ENCODE measurements at places on chromosomes 11 and 22.

DNA sequence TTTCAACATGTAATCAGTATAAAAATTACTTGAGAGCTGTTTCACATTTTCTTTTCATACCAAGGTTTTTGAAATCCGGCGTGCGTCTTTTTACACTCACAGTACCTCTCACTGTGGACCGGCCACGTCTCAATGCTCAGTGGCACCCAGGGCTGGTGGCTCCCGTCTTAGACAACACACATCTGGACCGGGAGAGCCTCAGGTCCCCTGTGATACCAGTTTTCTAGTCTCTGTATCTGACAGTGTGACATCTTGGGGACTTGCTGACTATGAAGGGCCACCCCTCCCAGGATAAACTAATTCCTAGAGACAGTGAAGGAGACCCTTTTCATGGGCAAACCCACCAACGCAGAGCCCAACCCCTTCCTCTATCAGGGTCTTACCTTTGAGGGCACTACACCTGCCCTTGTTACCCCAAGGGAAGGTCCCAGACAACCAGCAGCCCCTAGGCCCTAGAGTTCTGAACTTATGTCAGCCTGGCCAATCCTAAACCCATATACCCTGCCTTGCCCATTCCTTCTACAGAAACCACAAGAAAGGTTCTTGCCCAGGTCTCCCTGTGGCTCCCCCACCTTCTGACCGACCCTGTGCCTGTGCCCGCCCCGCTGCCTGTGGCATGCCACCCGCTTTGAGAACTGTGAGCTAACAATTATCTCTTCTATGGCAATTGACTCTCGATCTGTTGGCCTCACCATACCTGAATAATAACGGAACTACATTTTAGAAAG lies 6.1 kb upstream of the ASCL2 start:
- DNase-seq: no peak

DNA sequence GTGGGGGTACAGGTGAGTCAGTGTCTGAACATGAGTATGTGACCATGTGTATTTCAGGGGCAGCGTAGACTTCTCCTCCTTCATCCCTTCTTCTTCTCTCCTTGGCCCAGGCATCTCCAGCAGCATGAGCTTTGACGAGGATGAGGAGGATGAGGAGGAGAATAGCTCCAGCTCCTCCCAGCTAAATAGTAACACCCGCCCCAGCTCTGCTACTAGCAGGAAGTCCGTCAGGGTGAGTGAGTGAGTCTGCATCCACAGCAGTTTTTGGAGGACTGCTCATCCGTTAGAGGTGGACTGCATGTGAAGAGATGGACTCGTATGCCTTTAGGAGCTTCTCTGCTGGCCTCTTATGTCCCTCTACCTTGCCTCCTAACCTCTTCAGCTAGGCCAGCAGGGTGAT lies 15.6 kb downstream of the TUB start:
- no peak for DNase-seq

GRCh38 chr11:2201542-2201941 lies 29.9 kb upstream of the TH start:
- DNase-seq: no peak

GRCh38 chr11:116932181-116932580 lies 94.8 kb upstream of the APOA1 start:
- no peak for DNase-seq

- DNase-seq: no peak
These were observed 29.4 kb downstream of the AMBRA1 start for GRCh38 chr11:46564459-46564858.

- no peak for DNase-seq
These were observed 17.8 kb downstream of the PI4KA start for GRCh38 chr22:20840646-20841371.

- no peak for DNase-seq
These were observed 2.7 kb upstream of the LDHAL6A start for GRCh38 chr11:18452927-18453326.

GRCh38 chr22:28930357-28931007 lies 47.1 kb downstream of the ZNRF3 start:
- no peak for DNase-seq

DNA sequence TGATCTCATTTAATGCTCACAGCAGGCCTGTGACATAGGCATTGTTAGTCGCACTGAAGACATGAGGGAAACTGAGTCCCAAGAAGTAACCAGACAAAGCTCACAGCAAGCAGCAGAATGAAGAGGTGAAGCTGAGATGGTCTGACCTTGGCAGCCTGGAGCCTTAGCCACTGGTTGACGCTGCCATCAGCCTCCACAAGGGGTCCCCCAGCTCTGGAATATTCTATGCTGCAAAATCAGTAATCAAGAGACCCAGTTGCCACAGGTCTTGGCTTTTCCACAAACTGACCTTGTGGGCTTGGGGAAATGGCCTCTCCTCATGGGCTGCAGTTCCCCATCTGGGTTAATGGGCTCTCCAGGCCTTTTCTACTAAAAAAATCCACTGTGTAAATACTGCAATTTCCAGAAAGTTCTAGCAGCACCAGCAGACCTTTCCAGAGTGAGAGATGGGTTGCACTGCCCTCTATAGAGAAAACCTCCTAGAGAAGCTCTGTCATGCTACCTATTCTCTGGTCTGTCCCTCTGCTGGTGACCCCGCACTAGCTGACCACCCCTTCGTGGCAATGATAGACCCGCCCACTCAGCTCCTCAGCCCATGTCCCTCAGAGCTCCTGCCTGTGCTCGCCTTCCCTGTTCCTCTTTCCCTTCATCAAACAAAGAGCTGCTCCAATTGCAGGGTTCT lies 22.6 kb upstream of the ISX start:
- no peak for DNase-seq

- no peak for DNase-seq
These were observed 729.3 kb downstream of the NTM start for GRCh38 chr11:132099692-132100091.

All from putamen (tissue), 1 donor.